ENCODE measurements at places on chromosomes 6 and 20. TPM values are rescaled to one million over a fixed set of nuclear protein-coding genes. Genes with fewer than 3 reads are reported as not detected.

Gene CCR6
- 5.0 TPM for total RNA-seq

DNA sequence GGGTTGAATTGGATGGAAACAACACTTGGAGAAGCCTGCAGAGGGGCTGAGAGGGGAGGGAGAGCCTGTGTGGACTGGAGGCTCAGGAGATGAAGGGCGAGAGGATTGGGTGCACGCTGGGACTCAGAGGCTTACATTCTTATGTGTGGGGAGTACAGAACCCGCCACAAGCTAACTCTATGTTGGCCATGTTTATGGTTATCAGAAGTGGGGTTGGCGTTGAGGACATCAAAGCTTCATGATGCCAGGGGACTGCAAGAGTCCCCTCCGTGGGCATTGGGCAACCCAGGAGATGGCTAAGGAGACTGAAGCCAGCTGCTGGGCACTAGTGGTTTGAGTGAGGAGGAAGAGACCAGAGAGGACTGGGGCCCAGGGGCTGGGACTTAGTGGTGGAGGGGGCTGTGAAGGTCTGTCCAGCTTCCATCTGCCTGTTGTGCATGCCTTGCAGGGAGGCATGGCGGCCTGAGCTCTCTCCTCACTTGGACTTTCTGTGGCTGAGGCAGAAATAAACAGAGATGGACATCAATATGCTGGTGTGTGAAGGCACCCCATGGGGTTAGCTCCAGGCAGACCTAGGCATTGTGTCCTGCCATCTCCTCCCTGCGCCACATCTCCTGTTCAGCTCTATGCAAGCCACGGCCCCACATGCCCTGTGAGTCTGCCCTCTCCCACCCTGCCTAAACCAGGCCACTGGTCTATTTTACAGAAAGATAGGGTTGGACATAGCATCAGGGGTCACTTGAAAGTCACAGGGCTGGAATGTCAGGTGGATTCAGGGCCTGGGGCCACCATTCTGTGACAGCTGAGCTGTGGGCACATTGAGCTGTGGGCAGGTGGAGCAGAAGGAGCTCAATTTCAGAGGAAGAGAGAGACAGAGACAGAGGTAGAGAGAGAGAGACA lies 61.6 kb downstream of the PHACTR3 start:
- no peak for DNase-seq

GRCh38 chr6:69096681-69097080 lies 461.6 kb downstream of the ADGRB3 start:
- no peak for DNase-seq

- DNase-seq = no peak
These were observed 116.7 kb downstream of the SIM1 start for GRCh38 chr6:100347901-100348550.

GRCh38 chr6:156840136-156840535 lies 63.0 kb downstream of the ARID1B start:
- DNase-seq = no peak

GRCh38 chr6:79648328-79648727 lies 17.2 kb downstream of the SH3BGRL2 start:
- no peak for DNase-seq

All from Peyer's patch (tissue), 4 donors.